Right ventricle myocardium superior (tissue), 1 donor: ENCODE measurements at places on chromosomes 1 and 21. TPM values are rescaled to one million over a fixed set of nuclear protein-coding genes. Genes with fewer than 3 reads are reported as not detected.

LIN28A gene
- not detected for total RNA-seq

HNRNPCL4 gene
- total RNA-seq, result not detected

CD5L gene
- 4.9 TPM for total RNA-seq

EVA1B gene
- total RNA-seq, result 10.8 TPM

PDIK1L gene
- 4.0 TPM for total RNA-seq

NOS1AP gene
- 4.6 TPM for total RNA-seq

CATSPER4 gene
- not detected for total RNA-seq

GSTM5 gene
- 2.6 TPM for total RNA-seq

OR6K6 gene
- not detected for total RNA-seq

LMNA gene
- total RNA-seq, result 270 TPM

NTRK1 gene
- total RNA-seq, result 2.5 TPM

SLC5A3 gene
- total RNA-seq, result 5.1 TPM

MROH9 gene
- not detected for total RNA-seq

FAM177B gene
- total RNA-seq, result not detected

RXRG gene
- 3.3 TPM for total RNA-seq

PLA2G2C gene
- not detected for total RNA-seq

LEFTY1 gene
- 0.13 TPM for total RNA-seq

CD84 gene
- 2.5 TPM for total RNA-seq

CLIC6 gene
- 7.7 TPM for total RNA-seq

KCNAB2 gene
- 21.2 TPM for total RNA-seq

OR2L2 gene
- not detected for total RNA-seq

HTR1D gene
- total RNA-seq, result not detected

NES gene
- 103 TPM for total RNA-seq

CLCA4 gene
- not detected for total RNA-seq

FCRL5 gene
- 0.11 TPM for total RNA-seq

ST6GALNAC5 gene
- total RNA-seq, result 0.46 TPM

CCDC185 gene
- total RNA-seq, result not detected

DDOST gene
- 130 TPM for total RNA-seq

OR2M5 gene
- not detected for total RNA-seq

REG4 gene
- total RNA-seq, result not detected

C8B gene
- total RNA-seq, result not detected

LRRC42 gene
- 12.0 TPM for total RNA-seq

ATP6V1G3 gene
- not detected for total RNA-seq

LY9 gene
- total RNA-seq, result not detected

SLAMF8 gene
- total RNA-seq, result 1.00 TPM

CELA3A gene
- total RNA-seq, result not detected

CR1 gene
- 2.4 TPM for total RNA-seq

MANEAL gene
- total RNA-seq, result 0.91 TPM

NHLH1 gene
- not detected for total RNA-seq

FCGR1A gene
- total RNA-seq, result 0.46 TPM

APCS gene
- total RNA-seq, result 0.32 TPM

CD247 gene
- 0.54 TPM for total RNA-seq

CLEC20A gene
- total RNA-seq, result not detected

FAM3B gene
- total RNA-seq, result not detected

MKNK1 gene
- 37.7 TPM for total RNA-seq

PTPN7 gene
- total RNA-seq, result 0.27 TPM

ACKR1 gene
- 8.1 TPM for total RNA-seq

RGSL1 gene
- total RNA-seq, result not detected

C1orf159 gene
- 2.4 TPM for total RNA-seq

RBM11 gene
- not detected for total RNA-seq

RNU1-2 gene
- total RNA-seq, result 9,391 TPM
